T-cell (primary cell): ENCODE measurements at places on chromosomes 6 and 20.

- DNase-seq = no peak
Measured at GRCh38 chr6:118588626-118589025, 40.5 kb downstream of the PLN start.

GRCh38 chr6:53055873-53056272, 9.3 kb upstream of the FBXO9 start:
- no peak for DNase-seq

- DNase-seq = no peak
Measured at GRCh38 chr6:130814506-130814905, 12.7 kb upstream of the SMLR1 start.

- DNase-seq = no peak
Measured at GRCh38 chr6:157841211-157841840, 18.3 kb downstream of the SNX9 start.

DNA sequence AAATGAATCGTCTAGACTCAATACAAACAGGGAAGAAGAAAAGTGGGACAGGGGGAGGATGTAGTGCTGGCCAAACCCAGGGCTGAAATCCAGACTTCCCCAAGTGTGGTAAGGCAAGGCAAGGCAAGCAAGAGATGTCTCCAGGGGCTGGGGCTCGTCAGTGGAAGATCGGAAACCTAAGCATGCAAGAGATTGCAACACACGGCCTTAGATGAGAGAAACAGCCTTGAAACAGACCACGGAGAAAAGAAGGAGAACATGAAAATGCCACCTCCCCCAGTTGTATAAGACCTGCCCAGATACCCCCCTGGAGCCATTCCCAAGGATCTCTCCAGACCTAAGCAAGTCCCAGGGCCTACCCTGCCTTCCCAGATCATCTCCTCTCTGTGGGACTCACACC, 20.0 kb downstream of the VEGFA start:
- no peak for DNase-seq
